Sigmoid colon (tissue), 7 donors: ENCODE measurements at places on chromosomes 6 and 20. TPM values are rescaled to one million over a fixed set of nuclear protein-coding genes. Genes with fewer than 3 reads are reported as not detected.

DNA sequence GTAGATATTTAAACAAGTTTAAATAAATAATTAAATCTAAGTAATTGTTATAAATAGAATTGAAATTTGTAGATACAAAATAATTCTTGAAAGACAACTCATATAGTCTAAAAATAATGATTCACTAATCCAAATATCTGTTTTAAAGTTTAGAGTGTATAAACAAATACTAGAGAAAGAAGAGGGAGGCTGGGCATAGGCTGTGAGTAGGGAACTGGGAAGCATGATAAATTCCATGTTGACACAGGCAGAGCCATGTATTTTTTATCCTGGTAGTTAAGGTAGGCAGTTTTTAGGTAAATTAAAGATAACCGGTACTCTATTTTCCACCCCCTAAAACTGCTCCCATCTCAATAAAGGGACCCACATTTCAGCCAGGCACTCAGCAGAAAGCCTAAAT, 11.7 kb upstream of the RIN2 start:
- DNase-seq: no peak

- no peak for DNase-seq
Observed at GRCh38 chr6:41702089-41702745, 33.2 kb downstream of the TFEB start.

Gene C4B
- 74.2 TPM for total RNA-seq

- DNase-seq: no peak
Observed at GRCh38 chr20:40241596-40242343, 447.3 kb downstream of the MAFB start.

Gene LTB
- 1.9 TPM for total RNA-seq

GRCh38 chr20:20235681-20236080, 132.2 kb upstream of the INSM1 start:
- no peak for DNase-seq

- DNase-seq: no peak
Observed at GRCh38 chr6:115393821-115394220, 666.9 kb downstream of the FRK start.

Gene ADGRF5
- 8.1 TPM for total RNA-seq

DNA sequence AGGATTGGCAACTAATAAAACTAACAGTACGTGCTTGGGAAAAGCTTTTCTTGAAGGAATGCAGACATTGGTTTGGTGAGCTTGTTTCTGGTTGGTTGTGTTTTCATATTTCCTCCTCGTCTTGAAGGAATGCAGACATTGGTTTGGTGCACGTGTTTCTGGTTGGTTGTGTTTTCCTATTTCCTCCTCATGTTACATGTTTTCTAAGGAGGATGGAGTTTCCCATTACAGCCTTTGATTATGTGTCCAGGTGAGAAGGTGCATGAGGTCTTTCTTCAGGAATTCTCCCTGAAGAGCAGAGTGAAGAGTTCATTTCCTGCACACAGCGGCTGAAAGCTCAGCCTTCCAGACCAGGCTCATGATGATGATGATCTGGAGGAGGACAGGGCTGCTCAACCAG, 190.6 kb downstream of the SMOC2 start:
- DNase-seq: no peak

GRCh38 chr6:121668259-121668658, 232.8 kb downstream of the GJA1 start:
- no peak for DNase-seq

DNA sequence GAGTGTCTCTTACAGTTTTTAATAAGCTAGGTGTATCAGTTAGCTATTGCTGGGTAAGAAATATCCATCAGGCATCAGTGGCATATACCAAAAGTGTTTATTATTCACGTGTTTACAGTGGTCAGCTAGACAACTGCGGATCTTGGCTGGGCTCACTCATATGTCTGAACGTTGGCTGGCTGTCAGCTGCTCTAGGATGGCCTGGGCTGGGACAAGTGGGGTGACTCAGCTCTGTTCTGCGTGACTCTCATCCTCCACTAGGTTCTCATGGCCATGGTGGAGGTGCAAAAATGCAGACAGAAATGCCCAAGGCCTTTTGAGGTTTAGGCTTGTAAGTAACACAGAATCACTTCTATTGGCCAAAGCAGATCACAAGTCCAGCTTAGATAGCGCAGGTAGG, 22.0 kb downstream of the ZNF341 start:
- DNase-seq: no peak

Gene RIMS1
- 2.3 TPM for total RNA-seq

DNA sequence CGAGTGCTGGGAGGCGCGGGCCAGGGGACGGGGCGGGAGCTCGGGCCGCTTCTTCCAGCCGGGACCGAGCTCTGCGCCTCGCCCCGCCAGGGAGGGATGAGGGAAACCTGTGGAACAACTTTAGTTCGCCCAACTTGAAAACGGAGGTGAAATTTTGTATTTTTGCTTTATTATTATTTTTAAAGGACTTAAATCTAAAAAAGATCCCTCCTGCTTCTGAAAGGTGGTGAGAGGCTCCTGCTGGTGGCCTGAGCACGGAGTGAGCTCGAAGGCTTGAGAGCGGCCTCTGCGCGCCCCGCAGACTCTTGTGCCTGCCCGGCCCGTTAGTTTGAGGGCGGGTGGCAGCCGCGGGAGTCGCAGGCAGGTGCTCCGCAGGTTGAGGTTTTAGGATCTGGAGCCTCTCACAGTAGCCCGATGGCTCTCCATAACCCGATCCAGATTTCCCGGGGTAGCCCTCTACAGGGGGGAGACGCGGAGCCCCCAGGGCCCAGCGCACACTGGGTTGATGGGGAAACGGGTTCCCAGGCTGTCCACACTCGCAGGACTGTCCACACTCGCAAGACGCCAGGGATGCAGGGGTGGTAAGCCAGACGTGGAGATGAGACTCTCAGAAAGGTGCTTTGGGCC, 46.2 kb upstream of the SUPT3H start:
- peak; percentile 69 for DNase-seq

Gene NHLRC1
- 1.5 TPM for total RNA-seq

DNA sequence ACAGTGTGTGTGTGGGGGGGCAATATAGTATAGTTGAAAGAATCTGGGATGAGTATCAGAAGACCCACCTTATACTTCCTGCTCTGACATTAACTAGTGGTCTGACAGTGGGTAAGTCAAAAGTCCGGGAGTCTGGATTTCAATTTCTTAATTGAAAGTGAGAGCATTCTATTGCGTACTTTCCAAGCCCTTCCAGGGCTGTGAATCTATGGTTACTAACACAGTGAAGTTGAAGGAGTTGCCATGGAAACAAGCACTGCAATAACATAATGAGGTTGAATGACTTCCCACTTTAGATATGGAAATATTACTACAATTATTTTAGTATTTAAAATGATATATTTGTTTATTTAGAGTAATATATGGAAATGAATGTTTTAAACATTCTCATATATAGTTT, 80.2 kb downstream of the MLIP start:
- no peak for DNase-seq

Gene GSTA3
- not detected for total RNA-seq

- DNase-seq: no peak
Observed at GRCh38 chr6:42009844-42010184, 40.5 kb upstream of the TAF8 start.

GRCh38 chr6:52534966-52535390, 41.9 kb downstream of the TRAM2 start:
- DNase-seq: no peak

Gene SS18L1
- 10.7 TPM for total RNA-seq

Gene DDX43
- 1.1 TPM for total RNA-seq

- DNase-seq: no peak
Observed at GRCh38 chr20:2932498-2932897, 59.2 kb downstream of the PTPRA start.

DNA sequence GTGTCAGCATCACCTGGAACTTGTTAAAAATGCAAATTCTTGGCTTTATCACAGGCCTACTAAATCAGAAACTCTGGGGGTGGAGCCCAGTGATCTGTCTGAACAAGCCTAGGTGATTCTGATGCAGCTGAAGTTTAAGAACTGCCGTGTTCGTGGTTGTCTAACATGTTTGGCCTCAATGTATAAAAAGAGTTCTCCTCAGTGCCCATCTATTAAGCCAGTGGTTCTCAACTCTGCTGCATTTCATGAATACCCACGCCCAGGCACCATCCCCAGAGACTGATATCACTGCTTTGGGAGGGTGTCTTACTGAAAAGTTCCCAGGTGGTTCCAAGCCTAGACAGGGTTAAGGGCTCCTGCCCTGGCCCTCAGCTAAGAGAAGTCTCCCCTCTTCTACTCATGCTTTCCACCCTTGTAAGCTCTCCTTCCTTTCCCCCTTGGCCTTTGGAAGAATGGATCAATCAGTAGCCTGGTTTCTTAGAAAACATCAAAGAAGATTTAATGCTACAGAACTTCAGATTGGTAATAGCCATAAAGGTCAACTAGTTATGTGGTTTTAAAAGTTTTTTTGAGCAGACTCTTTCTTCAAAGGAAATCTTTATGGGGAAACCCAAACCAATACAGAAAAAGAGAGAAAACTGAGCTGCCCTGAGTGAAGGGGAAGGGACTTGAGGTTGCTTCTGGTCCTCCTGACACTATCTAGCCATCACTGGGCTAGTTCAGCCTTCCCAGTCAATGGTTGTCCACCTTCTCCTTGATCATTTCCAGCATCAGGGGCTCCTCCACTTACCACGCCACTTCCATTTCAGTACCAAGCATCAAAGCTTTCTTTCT, 38.9 kb upstream of the TNFAIP3 start:
- DNase-seq: no peak

- DNase-seq: no peak
Observed at GRCh38 chr6:40322336-40322735, 264.8 kb downstream of the LRFN2 start.

- no peak for DNase-seq
Observed at GRCh38 chr6:27767851-27768250, 144.3 kb downstream of the OR2B2 start.

DNA sequence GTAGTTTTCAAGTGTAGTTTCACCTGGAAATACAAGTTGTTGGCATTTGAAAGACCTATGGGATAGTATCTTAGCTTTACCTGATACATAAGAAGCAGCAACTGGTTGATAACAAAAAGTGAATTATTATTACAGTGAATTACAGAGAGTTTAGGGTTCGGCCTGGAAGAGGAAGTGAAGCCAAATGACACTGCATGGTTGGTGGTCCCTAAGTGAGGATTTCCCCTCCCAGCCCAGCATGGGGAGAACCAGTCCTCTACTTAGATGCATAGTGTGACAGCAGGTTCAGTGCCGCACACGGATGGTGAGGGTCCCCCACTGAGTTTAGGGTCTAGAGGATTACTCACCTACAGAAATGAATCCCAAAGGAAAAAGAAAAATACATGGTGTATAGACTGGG, 18.1 kb downstream of the HLA-DPB1 start:
- no peak for DNase-seq

DNA sequence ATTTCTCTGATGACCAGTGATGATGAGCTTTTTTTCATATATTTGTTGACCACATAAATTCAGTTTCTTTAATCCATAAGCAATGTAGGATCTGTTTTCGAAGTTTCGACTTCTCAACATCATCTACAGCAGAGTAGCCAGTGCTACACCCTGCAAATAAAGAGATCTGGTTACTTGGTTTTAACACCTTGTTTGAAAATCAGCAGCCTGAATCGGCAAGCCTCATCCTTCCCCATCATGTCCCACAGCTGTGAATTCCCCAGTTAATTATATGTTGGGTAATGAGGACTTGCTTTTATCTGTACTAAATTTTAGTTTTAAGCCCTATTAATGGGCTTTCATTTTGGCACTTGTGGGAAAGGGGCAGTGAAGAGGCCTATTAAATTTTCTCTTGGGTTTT, 80.6 kb downstream of the BMP2 start:
- no peak for DNase-seq

DNA sequence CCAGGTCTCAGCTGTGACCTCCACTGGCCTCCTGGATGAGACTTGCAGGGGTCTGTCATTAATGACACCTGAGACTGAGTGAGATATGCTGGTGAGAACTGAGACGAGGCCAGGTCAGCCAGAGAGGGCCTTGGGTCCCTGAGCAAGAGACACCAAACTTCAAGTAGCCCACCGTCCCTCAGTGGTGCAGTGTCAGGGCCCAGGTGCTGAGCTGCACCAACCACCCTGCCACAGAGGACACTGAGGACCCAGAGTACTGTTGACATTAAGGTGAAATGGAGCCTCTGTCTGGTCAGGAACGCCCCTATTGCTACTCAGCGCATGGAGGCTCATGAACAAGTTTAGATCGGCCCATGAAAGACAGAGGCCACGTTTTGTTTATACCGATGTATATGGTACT, 64.1 kb upstream of the SCP2D1 start:
- DNase-seq: no peak

Gene DEF6
- total RNA-seq: 3.5 TPM

DNA sequence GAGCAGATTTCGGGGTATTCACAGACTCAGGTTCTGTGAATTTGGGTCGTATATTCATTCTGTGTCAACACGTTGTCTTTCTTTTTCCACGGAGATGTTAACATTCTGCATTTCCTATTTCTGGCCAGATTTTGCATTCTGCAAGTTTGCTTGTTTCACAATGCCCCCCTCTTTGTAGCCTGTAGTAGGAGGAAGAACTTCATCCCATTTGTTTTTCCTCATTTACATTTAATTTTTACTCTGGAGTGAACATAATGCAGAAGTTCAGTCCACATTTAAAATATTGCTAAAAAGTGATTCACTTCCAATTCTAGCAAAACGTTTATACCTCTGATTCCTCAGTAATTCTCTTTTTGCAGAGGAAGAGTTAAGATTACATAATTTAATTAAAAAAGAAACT, 12.9 kb downstream of the TAGAP start:
- DNase-seq: no peak

DNA sequence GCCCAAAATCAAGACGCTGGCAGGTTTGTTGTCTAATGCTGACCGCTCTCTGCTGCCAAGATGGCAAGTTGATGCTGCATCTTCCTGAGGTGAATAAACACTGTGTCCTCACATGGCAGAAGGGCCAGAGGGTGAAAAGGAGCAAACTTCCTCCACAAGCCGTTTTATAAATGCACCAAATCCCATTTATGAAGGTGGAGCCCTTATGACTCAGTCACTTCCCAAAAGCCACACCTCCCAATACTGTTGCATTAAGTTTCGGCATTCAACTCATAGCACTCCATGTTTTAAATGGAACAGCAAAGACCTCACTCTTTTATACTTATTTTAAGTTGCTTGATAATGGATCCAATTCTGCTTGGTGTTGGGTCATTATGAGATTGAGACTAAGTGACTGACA, 316.6 kb downstream of the RFPL4B start:
- DNase-seq: no peak

Gene TRIM31
- total RNA-seq: not detected

DNA sequence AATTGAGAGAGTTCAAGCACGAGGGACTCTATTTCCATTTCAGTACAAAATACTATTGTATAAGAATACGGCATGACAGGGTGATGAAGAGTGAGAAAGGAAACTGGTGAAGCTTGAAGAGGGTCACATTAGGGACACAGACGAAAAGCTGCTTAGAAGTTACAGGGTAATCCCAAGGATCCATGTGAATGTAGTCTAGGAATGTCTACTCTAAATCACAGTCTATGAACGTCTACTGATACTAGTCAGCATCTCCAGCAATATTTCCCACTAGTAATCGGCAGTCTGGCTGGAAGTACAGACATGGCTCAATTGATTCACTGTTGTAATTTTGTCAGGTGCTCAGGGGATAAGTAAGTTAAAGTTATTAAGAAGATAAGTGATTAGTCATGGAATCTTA, 156.4 kb downstream of the ASCC3 start:
- DNase-seq: no peak

- DNase-seq: no peak
Observed at GRCh38 chr20:39016041-39016440, 53.9 kb downstream of the DHX35 start.
